Eye (tissue), 1 donor: ENCODE measurements at places on chromosomes 16 and 17.
A peak's percentile ranks its signal among the peaks of the same experiment; 100 is the strongest.

DNA sequence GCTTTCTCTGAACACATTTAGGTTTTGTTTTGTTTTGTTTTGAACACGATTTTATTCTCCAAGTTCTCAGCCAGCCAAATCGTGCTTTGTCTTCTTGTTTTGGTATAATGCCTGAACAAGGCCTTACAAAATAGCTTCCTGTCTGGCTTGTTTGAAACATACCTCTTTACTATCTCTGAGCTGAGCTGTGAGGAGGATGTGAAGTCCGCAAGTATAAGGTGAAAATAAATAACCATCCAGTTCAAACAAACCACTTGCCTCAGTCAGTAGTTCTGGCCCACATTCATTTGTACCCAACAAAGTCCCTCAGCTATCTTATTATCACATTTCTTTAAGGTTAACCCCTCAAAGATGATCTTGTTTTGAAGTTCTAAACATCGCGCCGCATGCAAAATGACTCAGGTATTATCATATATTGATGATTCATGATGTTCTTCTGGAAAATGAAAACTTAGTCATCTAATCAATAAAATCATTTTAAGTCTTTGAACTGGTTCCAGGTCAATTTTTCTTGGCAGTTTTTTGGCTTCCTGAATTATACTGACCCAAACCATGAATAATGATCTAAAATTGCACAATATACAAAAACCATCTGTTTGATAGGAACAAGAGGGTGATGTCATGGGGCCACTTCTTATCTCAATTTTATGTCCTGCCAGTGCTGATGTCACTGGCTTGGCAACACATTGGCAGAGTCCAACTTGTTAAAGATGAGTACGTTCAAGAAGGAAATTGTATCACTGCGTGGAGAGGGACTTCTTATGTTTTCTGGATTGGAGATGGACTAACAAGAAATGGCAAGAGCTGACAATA is 694.3 kb downstream of the KCNJ2 start:
- DNase-seq = no peak

DNA sequence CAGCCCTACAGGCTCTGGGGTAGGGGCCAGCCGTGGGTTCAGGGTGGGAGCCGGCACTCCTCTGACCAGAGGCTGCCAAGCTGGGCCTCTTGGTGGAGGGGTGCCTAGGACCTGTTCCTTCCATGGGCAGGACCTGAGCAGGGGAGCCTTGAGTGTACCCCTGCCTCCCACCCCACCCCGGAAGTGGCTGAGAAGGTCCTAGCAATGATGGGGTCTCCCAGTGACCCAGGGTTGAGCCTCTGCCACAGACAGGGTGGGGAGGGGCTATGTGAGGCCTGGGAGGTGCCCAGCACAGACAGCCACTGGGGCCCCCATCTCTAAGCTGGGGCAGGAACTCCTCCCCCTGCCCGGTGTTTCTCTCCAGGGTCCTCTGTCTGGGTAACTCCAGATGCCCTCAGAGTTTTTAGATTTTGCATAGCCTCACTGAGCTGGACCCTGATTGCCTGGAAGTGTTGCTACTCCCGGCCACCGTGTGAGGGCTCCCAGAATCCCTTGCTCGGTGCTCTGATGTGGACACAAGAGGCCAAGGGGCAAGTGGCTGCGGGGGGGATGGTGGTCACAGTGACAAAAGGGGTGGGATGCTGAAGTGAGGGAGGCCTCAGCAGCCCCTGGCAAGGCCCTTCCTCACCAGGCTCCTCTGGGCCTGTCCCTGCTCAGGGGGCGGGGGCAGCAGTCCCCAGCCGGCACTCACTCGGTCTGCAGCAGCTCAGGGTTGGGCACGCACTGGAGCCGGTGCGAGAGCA is 6.4 kb upstream of the MTSS2 start:
- no peak for DNase-seq

- no peak for DNase-seq
Observed at GRCh38 chr17:42347198-42347597, 41.0 kb downstream of the STAT3 start.

- DNase-seq = no peak
Observed at GRCh38 chr16:1749152-1750117, 21.9 kb downstream of the NME3 start.

- DNase-seq = no peak
Observed at GRCh38 chr17:6503641-6504195, 52.6 kb downstream of the PITPNM3 start.

GRCh38 chr16:69324585-69325253 is 5.7 kb downstream of the PDF start:
- DNase-seq = no peak

DNA sequence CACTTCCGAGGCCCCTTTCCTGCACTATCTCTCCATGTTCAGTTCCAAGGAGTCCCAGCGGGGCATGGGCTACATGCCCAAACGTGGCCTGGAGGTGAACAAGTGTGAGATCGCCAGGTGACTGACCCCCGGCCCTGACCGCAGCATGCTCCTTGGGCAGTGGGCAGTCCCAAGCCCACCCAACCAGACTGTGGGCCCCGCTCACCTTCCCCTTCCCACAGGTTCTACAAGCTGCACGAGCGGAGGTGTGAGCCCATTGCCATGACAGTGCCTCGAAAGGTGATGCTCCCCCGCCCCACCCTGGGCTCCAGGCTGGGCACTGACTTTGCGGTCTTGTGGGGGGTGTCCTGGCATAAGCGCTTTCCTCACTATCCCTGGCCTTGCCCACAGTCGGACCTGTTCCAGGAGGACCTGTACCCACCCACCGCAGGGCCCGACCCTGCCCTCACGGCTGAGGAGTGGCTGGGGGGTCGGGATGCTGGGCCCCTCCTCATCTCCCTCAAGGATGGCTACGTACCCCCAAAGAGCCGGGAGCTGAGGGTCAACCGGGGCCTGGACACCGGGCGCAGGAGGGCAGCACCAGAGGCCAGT is 4.7 kb downstream of the CORO1A start:
- DNase-seq = no peak

DNA sequence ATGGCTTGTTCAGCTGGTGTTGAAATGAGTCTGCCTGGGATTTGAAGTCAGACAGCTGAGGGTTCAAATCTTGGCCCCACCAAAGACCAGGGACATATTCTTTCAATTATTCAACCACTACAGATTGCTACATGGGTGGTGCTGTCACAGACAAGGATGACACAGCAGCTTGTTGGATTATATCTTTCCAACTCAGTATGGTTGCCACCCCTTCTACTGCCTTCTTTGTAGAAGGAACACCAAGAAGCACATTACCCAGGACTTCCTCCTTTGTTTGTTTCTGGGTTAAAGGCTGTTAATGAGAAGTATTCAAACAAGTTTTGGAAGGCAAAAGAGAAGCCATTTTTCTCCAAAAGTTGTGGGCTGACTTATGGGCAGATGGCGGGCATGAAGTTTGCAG is 78.6 kb downstream of the COPRS start:
- no peak for DNase-seq

DNA sequence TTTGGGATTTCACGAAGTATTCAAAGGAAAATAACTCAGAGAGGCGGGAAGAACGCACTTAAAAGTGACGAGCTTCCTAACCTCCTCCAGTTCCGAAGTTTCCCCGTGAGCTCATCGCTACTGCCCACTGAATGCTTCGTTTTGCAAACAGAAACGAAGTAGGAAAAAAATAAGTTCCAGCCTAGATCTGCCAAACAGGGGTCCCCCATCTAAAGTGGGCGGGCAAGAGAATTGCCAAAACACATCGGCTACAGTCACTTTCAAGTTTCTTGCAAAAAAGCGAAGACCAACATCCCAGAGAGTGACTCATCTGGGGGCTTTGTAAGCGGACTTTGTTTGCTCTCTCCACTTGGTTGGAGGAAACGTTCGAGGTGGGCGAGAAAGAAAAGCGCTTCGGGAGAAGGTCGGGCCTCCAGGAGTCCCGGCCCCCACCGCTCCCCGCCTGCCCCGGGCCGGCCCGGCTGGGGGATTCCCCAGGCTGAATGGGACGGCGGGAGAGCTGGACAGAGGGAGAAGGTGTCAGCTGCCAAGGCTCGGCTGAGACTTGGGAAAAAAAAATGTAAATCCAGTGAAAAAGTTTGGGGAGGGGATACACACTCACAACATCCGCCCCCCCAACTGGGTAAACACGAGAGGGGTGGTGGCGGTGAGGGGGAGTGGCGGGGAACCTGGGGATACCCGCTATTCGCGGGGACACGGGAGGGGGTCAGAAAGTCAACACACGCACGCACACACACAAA is 1.0 kb downstream of the VEZF1 start:
- peak; percentile 83 for DNase-seq

GRCh38 chr16:2867661-2867986 is 9.7 kb upstream of the PRSS22 start:
- DNase-seq = no peak

DNA sequence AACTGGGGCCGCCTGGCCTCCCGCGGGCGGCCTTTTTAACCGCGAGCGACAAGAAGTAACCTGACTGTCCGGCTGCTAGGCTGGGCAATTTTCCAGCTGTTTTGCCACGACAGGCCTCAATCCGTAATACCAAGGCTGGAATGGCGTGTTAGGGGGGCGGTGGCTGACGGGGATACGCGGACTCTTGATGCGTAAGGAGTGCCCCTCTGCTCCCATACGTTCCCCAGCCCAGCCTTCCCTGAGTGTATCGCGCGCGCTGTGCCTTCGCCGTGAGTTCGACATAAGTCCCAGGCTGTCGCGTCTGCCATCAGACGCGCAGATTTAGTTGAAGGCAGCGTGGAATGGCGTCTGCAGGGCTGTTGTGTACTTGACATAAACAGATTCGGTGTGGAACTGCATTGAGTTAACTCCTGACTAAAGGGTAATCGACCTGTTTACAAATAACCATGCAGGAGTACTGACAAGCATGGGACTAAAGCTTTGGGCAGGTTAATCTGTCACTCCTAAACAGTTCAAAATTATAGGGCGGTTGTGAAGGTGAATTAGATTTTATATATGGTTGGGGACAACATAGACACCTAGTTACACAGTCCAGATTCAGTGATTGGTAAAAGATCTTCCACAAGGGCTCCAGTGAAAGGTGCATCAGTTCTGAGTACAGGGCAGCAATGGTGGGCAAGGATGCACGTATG is 16.6 kb upstream of the ERN1 start:
- DNase-seq = peak; percentile 87

GRCh38 chr16:61890386-61890785 is 145.9 kb downstream of the CDH8 start:
- DNase-seq = no peak

DNA sequence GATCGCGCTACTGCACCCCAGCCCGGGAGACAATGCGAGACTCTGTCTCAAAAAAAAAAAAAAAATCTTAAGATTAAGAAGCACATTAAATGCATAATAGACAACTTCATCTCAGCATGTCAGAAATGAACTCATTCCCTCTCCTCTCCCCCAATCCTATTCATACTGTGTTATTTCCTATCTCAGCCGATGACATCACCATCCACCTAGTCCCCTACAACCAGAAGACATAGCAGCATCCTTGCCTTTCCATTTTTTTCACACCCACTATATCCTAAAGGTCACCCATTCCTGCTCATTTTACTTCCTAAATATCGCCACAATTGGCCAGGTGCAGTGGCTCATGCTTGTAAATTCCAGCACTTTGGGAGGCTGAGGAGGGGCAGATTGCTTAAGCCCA is 81.3 kb downstream of the RPGRIP1L start:
- DNase-seq = no peak

- no peak for DNase-seq
Observed at GRCh38 chr16:66107661-66108060, 258.8 kb upstream of the CDH5 start.

DNA sequence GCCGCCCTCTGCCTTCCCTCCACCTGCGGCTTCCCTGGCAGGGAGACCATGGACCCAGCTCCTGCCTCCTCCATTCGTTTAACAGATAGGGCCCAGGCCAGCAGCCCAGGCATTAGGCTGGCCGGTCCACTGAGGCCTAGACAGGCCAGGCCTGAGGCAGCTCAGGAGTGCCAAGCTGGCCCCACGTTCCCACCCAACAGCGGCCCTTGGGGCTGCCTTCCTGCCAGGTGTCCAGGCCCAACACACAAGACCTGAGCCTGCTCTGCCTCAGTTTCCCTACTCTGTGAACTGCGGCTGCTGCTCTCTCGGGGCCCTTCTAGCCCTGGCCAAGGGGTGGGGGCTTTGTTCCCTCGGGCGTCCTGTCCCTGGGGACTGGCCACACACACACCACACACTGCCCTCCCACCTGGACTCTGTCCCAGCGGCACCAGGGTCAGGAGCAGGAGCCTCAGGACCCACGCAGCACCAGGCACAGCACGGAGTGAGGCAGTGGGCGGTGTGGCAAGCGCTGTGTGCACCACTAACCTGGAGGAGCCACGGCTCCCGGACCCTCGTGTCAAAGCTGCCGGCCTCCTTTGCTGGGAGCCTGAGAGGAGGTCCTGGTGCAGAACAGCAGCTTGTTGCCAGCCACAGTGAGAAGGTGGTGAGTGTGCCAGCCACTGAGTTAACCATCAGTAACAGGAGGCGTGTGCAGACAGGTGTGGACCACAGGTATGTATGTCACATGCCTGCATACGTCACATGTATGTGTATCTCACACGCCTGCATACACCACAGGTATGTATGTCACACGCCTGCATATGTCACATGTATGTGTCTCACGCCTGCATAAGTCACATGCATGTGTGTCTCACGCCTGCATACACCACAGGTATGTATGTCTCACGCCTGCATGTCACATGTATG is 14.6 kb upstream of the CDH15 start:
- no peak for DNase-seq
